ENCODE measurements at places on chromosomes 16 and 17.

DNA sequence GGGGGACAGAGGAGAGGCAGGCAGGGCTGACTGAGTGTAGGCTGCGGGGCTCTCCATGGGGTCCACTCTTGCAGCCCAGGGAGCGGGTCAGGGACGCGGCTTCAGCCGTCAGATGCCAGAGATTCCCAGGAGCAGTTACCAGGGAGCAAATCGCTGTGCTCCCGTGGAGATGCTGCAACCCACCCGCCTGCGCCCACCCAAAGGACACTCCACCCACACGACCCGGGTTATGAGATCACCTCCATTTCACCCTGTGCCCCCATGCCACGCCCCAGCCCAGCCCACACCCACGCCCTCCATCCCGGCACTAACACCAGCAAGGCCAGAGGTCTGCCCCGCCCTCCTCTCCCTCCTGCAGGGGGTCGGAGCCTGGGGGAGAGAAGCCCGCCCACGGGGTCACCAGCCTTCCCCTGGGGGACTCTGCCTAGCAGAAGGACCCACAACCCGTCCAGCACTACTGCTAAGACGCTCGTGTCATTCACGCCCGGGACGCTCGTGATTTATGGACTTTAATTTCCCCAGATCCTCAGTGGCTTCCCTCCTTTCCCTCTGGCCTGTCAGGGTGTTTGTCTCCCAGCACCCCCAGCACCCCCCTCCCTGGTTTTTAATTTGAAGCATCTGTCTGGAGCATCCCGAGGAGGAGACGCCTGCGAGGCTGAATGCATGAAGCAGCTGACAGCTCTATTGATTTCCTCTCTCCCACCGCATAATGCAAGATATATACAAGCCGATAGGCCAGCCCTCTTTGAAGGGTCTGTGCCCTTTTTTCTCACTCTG, 6.7 kb upstream of the RPL38 start:
- no peak for DNase-seq

GRCh38 chr17:17275971-17276370, 5.1 kb downstream of the COPS3 start:
- no peak for DNase-seq

DNA sequence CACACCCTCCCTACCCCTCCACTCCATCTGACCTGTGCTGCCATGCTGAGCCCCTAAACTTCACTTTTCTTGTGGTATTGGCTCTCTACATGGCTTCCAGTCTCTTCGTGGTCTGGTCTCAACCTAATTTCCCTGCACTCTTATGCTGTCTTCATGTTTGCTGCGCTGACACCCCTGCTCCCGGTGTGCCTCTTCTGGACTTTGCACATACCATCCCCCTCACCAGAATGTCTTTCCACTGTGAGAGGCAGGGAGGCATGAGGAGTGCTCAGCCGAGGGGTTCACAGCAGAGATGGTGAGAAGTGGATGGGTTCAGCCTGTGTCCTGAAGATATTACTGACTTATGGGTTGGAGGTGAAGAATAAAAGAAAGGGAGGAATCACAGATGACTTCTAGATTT, 2.5 kb downstream of the TNFSF12 start:
- DNase-seq = no peak

- no peak for DNase-seq
Measured at GRCh38 chr17:81171941-81172340, 5.9 kb upstream of the AATK start.

- DNase-seq = peak; percentile 75
Measured at GRCh38 chr17:82414548-82415281, 3.4 kb upstream of the HEXD start.

All from fibroblast of skin of scalp (primary cell).